NCI-H226 (cell line): ENCODE measurements at places on chromosomes 16 and 17.
A peak's percentile ranks its signal among the peaks of the same experiment; 100 is the strongest.

- DNase-seq = peak; percentile 25
Measured at GRCh38 chr16:22232277-22233036, 26.4 kb downstream of the EEF2K start.

- DNase-seq = no peak
Measured at GRCh38 chr17:55969562-55970324, 183.5 kb upstream of the ANKFN1 start.

DNA sequence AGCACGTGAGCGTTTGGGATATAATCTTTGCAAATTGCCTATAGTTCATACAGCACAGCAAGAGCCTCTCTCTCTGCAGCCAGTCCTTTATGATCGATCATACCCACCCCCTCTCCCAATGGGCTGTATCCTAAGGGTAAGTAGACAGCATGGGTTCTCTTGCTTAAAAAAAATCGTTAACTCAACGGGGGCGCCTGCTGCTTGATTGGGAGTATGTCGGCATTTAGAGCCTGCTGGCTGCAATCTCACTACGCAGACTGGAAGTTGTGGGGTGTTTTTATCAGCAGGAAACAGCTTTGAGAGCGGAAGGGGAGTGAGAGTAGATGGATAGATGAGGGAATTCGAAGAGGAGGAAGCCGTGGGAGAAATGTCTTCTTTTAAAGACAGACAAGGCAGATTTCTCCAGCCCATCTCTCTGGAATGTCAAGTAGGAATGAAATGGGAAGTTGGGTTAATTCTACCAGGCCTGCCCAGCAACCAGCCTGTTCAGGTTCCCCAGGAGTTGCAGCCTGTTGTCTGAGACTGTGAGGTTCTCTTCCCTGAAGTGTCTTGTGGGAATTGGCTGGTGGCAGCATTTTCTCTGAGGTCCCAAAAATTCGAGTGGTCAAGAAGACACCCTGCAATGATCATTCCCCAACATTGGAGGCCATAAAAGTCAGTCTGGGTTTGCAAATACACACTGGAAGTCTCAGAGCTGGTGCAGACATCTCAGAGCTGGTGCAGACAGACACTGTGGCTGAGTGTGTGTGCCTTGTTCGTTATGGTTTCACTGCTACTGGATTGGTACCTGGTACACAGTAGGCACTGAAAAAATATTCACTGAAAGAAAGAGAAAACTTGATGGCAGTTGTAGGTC lies 65.6 kb downstream of the PRKCB start:
- DNase-seq = no peak

- no peak for DNase-seq
Measured at GRCh38 chr17:79619196-79619595, 8.3 kb upstream of the RBFOX3 start.

DNA sequence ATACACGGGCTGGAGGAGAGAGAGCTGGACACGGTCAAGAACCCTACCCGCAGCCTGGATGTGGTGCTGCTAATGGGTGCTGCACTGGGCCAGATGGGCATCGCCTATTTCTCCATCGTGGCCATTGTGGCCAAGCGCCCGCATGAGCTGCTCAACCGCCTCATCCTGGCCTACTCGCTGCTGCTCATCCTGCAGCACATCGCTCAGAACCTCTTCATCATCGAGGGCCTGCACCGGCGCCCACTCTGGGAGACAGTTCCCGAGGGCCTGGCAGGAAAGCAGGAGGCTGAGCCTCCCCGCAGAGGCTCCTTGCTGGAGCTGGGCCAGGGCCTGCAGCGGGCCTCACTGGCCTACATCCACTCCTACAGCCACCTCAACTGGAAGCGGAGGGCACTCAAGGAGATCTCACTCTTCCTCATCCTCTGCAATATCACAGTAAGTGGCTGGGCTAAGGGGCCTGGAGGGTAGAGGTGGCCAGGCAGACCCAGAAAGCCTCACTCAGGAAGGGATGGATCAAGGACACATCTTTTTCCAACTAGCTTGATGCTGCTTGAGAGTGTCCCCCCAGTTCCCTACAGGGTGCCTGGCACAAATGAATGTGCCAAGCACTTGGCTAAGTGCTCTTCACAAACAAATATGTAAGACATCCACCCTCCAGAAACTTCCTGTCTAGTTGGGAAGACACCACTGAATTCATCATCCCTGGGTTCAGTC lies 11.5 kb downstream of the OTOP3 start:
- no peak for DNase-seq

DNA sequence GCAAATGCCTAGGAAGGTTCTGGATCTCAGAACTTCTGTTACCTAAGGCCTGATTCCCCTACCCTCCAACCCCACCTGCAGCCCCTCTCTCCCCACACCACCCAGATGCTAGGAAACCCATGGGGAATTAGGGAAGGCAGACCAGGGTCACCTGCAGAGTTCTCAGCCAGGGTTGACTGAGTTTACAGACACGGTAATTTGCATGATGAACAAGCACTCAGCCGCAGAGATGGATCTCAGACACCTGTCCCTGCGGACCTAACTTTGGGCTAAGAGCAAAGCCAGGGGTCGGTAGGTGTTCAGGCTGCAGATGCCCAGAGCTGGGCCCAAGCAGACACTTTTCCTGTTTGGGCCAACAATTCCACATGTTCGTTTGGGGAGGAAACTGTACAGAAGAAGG lies 2.9 kb downstream of the ABI3 start:
- no peak for DNase-seq

- DNase-seq = no peak
Measured at GRCh38 chr17:13619462-13619861, 17.7 kb upstream of the HS3ST3A1 start.

- DNase-seq = no peak
Measured at GRCh38 chr17:67221062-67221998, 23.7 kb downstream of the HELZ start.

GRCh38 chr17:1159431-1160180 lies 20.2 kb downstream of the ABR start:
- no peak for DNase-seq

DNA sequence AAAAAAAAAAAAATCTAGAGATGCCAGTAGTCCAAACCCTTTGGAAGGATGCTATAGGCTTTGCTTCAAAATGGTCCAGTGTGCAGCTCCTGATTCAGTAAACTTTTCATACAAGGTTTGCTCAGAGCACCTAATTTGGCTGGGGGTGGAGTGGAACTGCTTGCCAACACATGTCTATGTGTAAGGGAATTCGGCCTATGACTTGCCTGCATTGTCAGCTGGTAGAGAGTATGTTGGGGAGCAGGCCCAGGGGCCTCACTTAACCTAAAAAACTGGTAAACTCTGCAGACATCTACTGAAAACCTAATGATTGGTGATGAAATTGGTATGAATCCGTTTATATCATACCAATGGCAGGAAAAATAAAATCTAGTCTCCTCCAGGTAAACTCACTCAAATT lies 1.5 kb upstream of the MFSD6L start:
- no peak for DNase-seq

- DNase-seq = no peak
Measured at GRCh38 chr16:87134628-87134995, 182.6 kb downstream of the C16orf95 start.

DNA sequence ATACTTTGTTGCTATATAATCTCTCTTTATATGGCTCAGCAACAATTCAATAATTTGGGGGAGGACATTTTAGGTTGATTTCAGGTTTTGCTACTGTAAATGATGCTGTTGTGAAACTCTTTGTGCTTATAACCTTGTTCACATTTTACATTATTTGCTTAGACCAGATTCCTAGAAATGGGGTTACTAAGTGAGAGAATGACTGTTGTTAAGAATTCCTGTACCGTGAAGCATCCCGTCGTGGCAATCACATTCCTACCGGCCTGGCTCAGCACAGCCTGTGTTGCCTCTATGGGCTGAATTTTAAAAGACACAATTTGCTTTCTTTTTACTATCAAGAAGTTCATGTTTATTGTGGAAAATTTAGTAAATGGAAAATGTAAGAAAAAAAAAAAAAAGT lies 31.4 kb downstream of the B9D1 start:
- DNase-seq = peak; percentile 48
